ENCODE measurements at places on chromosomes 4 and X. TPM values are rescaled to one million over a fixed set of nuclear protein-coding genes. Genes with fewer than 3 reads are reported as not detected.

The SETD7 gene
- total RNA-seq, result 13.5 TPM

The PNMA5 gene
- total RNA-seq, result 0.08 TPM

The AFAP1 gene
- total RNA-seq, result 33.1 TPM

The SCFD2 gene
- 17.0 TPM for total RNA-seq

GRCh38 chrX:39850630-39851152 lies 247.1 kb downstream of the BCOR start:
- DNase-seq, result peak; percentile 36
- H3K36me3 ChIP-seq, result no peaks in the 10 kb centered on the region
- H3K4me3 ChIP-seq, result no peak overlapping the region
- no peaks in the 10 kb centered on the region for H3K27me3 ChIP-seq

DNA sequence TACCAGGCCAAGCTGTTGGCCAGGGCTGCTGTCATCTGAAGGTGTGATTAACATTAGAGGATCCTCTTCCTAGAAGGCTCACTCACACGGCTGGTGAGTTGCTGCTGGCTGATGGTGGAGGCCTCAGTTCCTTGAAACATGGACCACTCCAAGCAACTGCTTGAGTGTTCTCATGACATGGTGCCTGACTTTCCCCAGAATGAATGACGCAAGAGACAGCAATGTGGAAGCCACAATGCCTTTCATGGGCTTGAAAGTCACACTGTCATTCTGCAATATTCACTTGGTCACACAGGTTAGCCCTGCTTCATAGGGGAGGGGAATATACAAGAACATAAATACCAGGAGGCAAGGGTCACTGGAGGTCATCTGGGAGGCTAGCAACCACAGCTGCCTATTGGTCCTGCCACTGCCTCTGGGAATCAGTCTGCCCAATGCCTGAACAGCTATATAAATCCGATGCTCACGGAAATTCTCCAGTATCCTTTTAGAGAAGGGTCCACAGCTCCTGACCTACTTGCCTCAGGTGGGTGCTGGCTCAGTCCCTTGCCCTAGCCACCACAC lies 97.1 kb upstream of the MAML3 start:
- H3K4me1 ChIP-seq, result peaks cover 42% of the 10 kb centered on the region
- no peak overlapping the region for H3K27ac ChIP-seq
- no peak for DNase-seq
- H3K36me3 ChIP-seq, result no peaks in the 10 kb centered on the region

The SLC10A3 gene
- 10.1 TPM for total RNA-seq

DNA sequence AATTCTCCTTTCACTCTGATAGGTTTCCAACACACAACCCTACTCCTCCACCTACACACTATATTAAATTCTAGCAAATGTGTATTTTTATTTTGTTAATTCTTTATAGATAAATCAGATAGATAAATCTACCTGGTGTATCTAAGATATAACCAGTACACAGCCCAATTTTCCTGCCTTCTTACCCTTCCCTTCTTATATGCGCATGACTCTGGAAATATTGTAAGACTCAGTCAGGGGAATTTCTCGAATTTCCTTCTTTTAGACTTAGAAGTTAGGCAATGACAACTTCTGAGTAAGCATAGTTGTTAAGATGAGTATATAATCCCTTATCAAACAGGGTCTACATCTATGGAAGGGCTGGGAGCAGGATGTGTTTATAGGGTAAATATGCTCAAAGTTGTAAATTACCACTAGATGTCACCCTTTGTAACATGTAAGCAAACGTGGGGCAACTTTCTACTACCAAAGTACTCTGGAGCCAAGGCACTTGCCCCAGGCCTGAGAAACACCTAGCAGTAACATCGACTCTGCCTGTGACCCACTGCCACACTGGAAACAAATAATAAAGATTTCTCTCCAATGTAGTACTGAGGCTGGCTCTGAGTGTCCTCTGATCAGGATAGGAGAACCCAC lies 444.7 kb downstream of the IQCM start:
- H3K4me1 ChIP-seq, result no peaks in the 10 kb centered on the region
- H3K27me3 ChIP-seq, result no peaks in the 10 kb centered on the region
- H3K4me3 ChIP-seq, result no peak overlapping the region
- peak; percentile 26 for DNase-seq

The SMIM43 gene
- 0.26 TPM for total RNA-seq

DNA sequence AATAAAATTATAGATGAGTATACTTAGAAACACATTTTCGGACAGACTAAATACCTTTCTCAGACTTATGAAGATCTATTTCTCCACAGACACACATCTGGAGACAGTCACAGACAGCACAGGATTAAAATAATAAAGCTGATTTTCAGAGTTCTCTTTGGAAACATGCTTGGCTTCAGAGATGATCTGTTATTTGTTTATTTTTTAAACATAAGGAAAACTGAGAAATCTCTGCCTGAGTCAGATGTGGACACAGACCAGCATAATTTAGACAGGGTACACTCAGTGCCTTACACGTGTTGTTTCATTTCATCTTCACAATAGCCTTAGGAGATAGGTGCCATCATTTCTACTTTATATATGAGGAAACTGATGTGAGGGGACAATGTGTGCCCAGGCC lies 92.1 kb downstream of the SLC9A7 start:
- no peaks in the 10 kb centered on the region for H3K4me1 ChIP-seq
- H3K27me3 ChIP-seq, result no peaks in the 10 kb centered on the region
- no peaks in the 10 kb centered on the region for H3K36me3 ChIP-seq
- no peak overlapping the region for H3K4me3 ChIP-seq
- no peak for DNase-seq

DNA sequence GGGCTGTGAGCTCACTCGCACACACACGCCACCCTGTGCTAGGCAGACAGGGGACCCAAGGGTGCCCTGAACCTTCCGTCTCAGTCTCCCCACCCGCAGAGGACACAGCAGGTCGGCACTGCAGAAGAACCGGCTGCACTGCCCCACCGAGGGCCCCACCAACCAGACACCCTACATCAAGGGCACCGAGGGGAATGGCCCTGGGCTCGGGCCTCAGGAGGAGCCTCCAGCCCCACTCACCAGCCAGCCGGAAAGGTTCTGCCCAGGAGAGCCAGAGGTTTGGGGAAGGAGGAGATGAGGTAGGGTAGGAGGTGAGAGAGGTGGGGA lies 45.9 kb downstream of the FAM53A start:
- H3K27me3 ChIP-seq, result no peaks in the 10 kb centered on the region
- H3K4me3 ChIP-seq, result no peak overlapping the region
- H3K27ac ChIP-seq, result no peak overlapping the region
- H3K4me1 ChIP-seq, result no peaks in the 10 kb centered on the region

DNA sequence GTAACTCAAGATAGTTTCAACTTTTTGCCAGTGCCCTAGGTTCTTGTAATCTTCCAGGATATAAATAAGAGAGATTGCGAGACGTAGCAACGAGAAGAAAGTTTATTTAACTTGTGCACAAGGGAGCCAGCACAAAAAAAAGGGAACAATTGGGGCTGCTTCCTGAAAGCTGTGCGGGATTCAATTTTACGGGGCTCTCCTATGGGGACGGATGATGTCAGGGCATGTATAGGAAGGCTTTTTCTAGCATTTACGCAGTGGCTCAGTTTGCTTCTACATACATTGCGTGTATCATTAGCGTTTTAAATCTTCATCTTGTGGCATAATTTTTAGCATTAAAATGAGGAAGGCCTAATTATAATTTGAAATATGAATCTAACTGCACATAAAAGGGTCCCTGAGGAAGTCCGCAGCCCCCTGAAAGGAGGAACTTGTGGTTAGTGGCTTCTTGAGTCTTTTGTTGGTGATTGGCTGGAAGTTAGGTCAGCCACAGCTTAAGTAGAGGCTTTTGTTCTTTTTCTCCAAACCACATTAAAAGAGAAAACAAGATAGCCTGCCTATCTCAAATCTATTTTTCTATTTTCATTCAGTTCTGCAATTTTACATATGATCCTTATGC lies 668.2 kb upstream of the NDST4 start:
- H3K27me3 ChIP-seq, result no peaks in the 10 kb centered on the region
- no peak for DNase-seq
- no peak overlapping the region for H3K27ac ChIP-seq
- no peak overlapping the region for H3K4me3 ChIP-seq

GRCh38 chr4:77174426-77174825 lies 17.4 kb downstream of the CCNG2 start:
- H3K4me1 ChIP-seq, result peaks cover 24% of the 10 kb centered on the region
- H3K36me3 ChIP-seq, result no peaks in the 10 kb centered on the region
- no peak overlapping the region for H3K4me3 ChIP-seq
- no peak for DNase-seq
- no peaks in the 10 kb centered on the region for H3K27me3 ChIP-seq

The ZNF157 gene
- total RNA-seq, result not detected

GRCh38 chr4:184313702-184314659 lies 96.3 kb upstream of the ENPP6 start:
- no peak for DNase-seq
- no peak overlapping the region for H3K27ac ChIP-seq
- H3K4me1 ChIP-seq, result no peaks in the 10 kb centered on the region
- no peaks in the 10 kb centered on the region for H3K27me3 ChIP-seq
- H3K4me3 ChIP-seq, result no peak overlapping the region

DNA sequence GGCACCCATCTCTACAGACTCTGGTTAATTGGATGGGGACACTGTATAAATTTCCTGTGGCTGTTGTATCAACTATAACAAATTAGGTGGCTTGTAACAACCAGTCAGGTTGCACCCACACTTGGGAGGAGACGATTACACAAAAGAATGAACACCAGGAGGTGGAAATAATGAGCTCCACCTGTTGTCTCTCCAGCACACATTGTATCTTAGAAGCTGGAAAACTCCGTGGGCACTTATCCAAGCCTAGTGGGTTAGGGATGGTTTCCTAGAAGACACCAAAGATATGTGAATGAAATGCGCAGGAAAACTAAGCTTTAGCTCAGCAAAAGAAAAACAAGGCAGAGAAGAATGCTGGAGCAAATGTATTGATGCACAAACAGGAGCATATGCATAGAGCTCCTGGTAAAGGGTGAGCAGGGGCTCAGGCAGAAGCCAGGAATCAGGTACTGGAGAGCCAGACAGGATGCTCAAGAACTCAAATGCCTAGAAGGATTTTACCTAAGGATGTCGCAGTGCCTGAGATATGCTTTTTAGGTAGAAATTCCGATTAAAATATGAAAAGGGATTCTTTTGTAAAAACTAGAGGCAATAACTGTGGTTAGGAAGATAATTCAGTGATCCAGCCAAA lies 111.7 kb downstream of the GALNTL6 start:
- no peak overlapping the region for H3K4me3 ChIP-seq
- no peaks in the 10 kb centered on the region for H3K4me1 ChIP-seq
- no peaks in the 10 kb centered on the region for H3K27me3 ChIP-seq
- no peaks in the 10 kb centered on the region for H3K36me3 ChIP-seq
- no peak overlapping the region for H3K27ac ChIP-seq

- no peaks in the 10 kb centered on the region for H3K27me3 ChIP-seq
- no peak overlapping the region for H3K4me3 ChIP-seq
- H3K36me3 ChIP-seq, result no peaks in the 10 kb centered on the region
- DNase-seq, result no peak
Observed at GRCh38 chrX:10512258-10512657, 108.1 kb downstream of the MID1 start.

The C4orf36 gene
- total RNA-seq, result 0.41 TPM

The GUCY1B1 gene
- total RNA-seq, result 1.0 TPM

- DNase-seq, result no peak
- H3K4me3 ChIP-seq, result no peak overlapping the region
- no peaks in the 10 kb centered on the region for H3K27me3 ChIP-seq
- no peak overlapping the region for H3K27ac ChIP-seq
- no peaks in the 10 kb centered on the region for H3K4me1 ChIP-seq
Observed at GRCh38 chr4:102918859-102919258, 50.1 kb downstream of the CISD2 start.

The HADH gene
- 7.8 TPM for total RNA-seq

DNA sequence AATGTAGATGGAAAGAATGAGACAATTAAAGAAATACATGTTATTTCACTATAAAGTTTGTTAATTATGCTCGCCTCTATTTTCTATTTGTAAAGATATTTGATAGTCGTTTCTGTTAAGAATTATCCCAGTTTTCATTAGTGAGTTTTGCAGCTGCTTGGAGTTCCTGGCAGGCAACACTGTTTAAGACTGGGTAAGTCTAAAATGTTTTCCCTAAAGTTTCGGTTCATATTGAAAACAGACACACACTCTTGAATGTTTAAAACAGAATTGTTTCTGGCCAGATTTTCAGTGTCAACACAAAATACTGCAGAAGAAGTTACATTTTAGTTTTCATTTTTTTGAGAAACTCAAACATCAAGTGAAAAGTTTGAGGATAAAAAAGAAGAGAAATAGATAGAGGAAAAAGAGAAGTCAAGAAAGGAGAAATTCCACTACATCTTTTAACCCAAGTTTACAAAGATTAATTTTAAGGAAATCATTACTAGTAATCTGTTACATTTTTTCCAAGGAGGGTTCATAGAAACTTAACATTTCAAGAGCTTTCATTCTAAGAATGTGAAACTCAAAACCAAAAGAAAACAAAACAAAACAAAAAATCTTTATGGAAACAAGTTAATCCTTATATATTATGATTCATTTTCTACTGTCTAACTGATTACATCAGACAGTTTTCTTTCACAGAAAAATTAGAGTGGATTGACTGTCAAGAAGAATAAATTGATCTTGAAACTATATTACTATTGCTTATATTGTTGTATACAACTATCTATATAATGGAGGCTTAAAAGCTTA lies 305.5 kb downstream of the FAT4 start:
- H3K4me3 ChIP-seq, result no peak overlapping the region
- DNase-seq, result no peak
- no peaks in the 10 kb centered on the region for H3K27me3 ChIP-seq
- H3K4me1 ChIP-seq, result no peaks in the 10 kb centered on the region
- no peaks in the 10 kb centered on the region for H3K36me3 ChIP-seq

The NCAPG gene
- 54.1 TPM for total RNA-seq

- H3K36me3 ChIP-seq, result no peaks in the 10 kb centered on the region
- H3K27ac ChIP-seq, result no peak overlapping the region
- no peak overlapping the region for H3K4me3 ChIP-seq
- no peaks in the 10 kb centered on the region for H3K4me1 ChIP-seq
Observed at GRCh38 chrX:71659959-71660358, 7.4 kb upstream of the LOC101059915 start.

DNA sequence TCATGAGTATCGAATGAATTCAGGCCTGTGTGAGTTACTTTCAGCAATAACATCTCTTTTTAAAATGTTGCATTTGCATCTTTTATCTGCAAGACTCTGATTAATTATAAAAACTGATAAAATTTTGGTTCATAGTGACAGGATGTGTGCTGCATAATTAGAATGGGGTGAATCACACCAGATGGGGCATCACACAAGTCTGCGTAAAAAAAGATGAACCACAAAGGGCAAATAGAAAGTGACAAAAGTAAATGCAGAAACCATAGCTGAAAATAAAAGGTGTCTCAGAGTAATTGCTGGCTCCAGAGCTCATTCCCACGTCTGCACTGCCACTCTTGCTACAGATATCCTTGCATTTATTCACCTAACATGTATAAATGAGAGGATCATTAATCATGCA lies 131.1 kb downstream of the HS3ST1 start:
- DNase-seq, result no peak
- no peaks in the 10 kb centered on the region for H3K27me3 ChIP-seq
- no peaks in the 10 kb centered on the region for H3K4me1 ChIP-seq
- no peak overlapping the region for H3K4me3 ChIP-seq
- H3K27ac ChIP-seq, result no peak overlapping the region
- no peaks in the 10 kb centered on the region for H3K36me3 ChIP-seq

The FAM9B gene
- not detected for total RNA-seq

GRCh38 chrX:47366041-47366722 lies 4.2 kb upstream of the ZNF157 start:
- no peak overlapping the region for H3K27ac ChIP-seq
- H3K4me1 ChIP-seq, result no peaks in the 10 kb centered on the region
- H3K4me3 ChIP-seq, result 0 out of 2 replicates have a peak overlapping the region, but pooled peaks have one; percentile 16
- DNase-seq, result no peak
